ENCODE measurements at places on chromosomes 1 and 21.

GRCh38 chr1:12567288-12567819, 50.7 kb downstream of the DHRS3 start:
- no peak for DNase-seq

DNA sequence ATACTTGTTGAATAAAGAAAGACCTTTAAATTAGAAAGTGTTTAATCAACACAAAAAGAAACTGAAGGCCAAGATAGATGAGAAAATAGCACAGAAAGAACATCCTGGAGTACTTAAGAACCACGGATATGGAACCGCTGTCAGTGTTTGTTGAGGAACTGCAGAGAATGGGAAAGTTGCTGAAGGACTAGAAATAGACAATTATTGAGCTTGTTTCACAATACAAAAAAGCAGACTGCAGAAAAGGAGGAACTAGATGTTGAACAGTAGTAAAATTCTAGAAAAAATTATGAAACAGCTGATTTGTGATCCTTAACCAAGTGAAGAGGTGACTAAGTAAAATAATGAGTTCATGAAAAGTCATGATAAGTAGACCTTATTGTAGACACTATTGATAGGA, 29.7 kb downstream of the MYSM1 start:
- no peak for DNase-seq

- peak; percentile 82 for DNase-seq
These were observed 25.3 kb downstream of the SLC30A7 start for GRCh38 chr1:100921110-100921706.

- no peak for DNase-seq
These were observed at the start of gene NAV1 for GRCh38 chr1:201538612-201539551. TSS of gene NAV1 (plus strand) at chr1:201539127. CDS start at chr1:201622885, 83,758 bp downstream.

- DNase-seq = no peak
These were observed 15.6 kb downstream of the PDE9A start for GRCh38 chr21:42669041-42669440.
